ENCODE measurements at places on chromosomes 16 and 17.

GRCh38 chr17:9802294-9802693 is 10.9 kb upstream of the DHRS7C start:
- no peak for DNase-seq

GRCh38 chr17:29138971-29139691 is 41.1 kb downstream of the MYO18A start:
- no peak for DNase-seq

DNA sequence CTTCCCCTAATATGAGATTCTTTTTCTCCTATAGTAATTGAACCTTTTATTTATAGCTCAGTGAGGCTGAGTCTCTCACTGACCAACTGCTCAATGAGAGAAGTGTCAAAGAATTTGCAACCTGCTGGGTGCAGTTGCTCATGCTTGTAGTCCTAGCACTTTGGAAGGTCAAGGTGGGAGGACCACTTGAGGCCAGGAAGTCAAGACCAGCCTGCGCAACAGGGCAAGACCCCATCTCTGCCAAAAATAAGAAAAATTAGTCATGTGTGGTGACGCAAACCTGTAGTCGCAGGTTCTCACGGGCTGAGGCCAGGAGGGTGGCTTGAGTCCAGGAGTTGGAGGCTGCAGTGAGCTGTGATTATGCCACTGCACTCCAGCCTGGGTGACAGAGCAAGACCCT is 30.9 kb upstream of the CRYBA1 start:
- no peak for DNase-seq

DNA sequence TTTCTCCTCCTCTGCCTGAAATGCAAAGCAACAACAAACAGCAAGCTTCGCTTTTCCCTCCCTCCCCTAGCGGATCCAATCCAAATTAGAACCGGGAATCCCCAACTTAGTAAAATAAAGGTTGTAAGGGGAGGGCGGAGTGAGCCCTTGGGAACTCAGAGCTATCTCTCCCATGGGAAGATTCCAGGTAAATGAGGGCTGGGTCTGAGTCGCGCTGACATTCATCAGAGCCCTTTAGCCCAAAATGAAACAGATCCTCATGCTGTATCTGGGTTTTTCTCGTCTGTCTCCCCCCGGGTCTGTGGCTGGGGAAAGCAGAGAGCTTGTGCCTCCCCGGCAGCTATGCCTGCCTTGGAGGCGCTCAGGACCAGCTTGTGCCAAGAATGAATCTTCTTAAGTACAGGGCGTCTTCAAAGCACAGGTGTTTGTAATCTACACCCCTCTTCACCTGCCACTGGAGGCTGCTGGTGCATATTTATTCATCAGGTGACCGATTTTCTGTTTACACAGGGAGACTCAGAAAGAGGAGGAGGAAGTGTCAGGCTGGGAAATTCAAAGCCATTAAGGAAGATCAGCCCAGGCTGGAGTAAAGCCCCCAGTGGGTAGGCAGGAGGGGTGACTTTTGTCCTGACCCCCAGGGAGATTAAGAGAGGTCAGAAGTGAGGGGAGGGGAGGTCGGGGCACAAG is 55.0 kb upstream of the GSE1 start:
- no peak for DNase-seq

DNA sequence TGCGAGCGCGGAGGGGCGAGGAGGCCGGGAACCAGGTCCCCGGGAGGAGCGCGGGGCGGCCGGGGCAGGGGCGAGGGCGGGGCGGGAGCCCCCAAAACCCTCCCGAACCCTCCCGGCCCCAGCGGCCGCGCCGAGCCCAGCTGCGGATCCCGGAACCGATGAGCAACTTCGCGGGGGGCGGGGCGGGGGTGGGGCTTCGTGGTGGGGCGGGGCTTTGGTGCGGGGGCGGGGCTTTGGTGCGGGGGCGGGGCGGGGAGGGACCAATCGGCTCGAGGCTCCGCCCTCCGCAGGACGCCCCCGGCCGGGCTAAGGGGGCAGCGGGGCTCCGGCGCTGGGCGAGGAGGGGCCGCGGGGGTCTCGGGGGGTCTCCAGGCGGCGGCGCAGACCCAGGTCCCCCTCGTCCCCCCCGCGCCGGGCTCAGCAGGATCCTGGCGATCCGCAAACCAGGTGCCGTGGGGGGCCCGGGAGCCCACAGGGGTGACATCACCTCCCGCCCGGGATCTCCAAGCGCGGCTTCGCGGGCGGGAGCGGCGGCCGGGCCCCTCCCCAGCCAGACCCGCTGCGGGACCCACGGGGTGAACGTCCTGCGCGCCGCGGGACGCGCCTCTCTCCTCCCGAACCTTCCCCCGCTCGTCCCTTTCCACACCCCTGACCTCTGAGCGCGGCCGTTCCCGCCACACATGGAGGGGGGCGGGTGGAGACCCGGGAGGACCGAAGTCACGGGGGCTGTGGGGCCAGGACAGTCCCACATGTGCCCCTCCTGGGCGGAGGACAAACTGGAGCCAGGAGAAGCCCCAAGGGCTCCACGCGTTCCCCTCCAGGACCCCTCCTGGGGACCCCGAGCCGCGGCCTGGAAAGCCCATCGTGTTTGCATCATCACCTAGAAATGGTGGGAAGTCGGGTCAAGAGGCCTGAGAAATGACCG is at the start of gene ABR:
Gene ABR (minus strand): TSS at position 164 of the 925 bp plus-strand sequence. CDS start 254 bp downstream, outside the sequence.
- DNase-seq, result peak; percentile 44

GRCh38 chr17:64399071-64399766 is 8.6 kb upstream of the PECAM1 start:
- no peak for DNase-seq

DNA sequence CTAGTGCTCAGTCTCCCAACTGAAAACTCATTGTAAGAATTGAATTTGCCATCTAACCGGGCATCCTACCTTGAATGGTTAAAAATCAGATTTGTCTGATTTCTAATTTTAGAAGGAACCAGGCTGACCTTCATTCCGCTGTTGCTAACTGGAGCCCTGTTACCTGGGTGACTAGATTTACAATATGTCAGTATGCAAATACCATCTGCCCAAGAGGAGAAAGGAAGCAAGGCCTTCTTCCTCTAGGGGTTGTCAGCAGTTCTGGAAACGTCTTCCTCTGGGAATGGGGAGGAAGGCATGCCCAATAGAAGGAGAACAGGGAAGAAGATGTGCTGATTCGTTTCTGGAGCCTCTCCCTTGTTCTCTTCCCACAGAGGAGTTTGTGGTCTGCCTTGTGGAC is 137.9 kb downstream of the PITPNC1 start:
- DNase-seq, result no peak

GRCh38 chr17:8447799-8448198 is 12.1 kb downstream of the NDEL1 start:
- DNase-seq, result no peak

DNA sequence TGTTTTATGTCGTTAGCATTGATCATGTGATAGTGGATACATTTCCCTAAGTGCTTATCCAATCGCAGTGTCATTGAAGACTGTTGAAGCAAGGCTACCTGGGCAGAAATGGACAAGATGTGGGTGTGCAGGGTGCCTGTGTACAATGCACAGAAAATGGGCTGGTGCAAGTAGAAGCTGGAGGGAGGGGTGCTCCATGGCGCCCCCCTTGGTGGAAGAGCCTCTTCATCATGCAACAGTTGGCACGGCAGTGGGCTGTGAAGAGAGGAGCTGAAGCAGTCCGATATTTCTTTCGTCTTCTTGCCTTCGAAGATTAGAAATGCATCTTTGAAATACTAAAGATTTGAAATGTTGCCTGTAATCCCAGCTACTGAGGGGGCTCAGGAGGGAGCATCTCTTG is 100.5 kb downstream of the PLCG2 start:
- no peak for DNase-seq

DNA sequence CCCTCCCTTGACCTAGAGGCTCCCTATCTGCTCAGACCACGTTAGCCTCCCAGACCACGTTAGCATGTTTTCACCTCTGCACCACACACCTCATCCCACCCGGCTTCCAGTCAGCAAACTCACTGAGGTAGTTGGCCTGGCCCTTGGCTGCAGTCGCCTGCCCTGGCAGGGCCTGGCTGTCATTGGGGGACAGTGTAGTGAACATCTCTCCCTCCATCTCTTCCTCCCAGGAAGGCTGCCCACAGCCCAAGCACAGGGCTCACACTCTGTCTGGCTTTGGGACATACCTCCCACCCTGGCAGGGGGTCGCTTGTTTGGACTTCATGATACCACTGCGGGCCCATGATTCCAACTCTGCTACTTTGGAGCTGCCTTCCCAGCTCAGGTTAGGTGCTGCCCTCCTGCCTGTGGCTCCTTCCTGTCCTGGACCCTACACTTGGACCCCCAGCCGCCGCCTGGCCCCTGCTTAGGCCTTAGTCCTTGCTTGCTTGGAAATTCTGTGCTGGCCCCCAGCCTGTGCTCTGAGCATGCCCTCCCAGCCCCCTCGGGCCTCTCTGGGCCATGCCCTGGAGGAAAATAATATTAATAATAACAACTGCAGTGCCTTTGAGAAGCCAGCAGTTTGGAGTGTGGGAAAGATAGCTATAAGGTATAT is 167.7 kb downstream of the COPRS start:
- DNase-seq, result no peak

DNA sequence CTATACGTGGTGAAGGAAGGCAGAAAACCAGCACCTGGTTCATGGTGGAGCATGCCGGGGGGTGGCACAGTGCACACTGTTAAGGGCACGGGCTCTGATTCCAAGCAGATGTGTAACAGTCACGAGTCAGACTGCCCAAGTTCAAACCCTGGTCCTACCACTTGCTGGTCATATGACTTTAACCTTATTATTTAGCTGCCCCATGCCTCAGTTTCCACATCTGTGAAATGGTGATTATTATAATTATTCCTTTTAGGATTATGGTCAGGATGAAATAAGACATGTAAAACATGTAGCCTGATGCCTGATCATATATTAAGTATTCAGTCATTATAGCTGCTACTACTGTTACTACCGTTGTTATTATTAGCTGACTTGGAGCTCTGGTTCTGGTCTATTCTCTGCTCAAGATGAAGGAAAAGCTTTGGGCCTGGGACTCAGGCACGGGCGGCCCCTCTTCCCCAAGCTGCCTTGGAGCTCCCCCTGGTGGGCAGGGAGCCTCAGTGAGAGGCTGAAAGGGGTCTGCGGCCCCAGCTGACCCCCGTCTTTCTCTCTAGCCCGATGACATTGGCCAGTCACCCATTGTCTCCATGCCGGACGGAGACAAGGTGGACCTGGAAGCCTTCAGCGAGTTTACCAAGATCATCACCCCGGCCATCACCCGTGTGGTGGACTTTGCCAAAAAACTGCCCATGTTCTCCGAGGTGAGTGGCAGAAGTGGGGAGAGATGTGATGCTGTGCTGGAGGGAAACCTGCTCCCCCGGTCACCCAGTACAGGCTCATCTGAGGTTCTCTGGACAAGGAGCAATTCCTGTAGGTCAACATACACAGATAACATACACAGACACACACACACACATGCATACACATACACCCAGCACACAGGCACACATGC is 14.0 kb downstream of the NR1D1 start:
- DNase-seq, result peak; percentile 65

GRCh38 chr16:80058214-80058613 is 457.7 kb upstream of the MAF start:
- no peak for DNase-seq

GRCh38 chr16:50618238-50618918 is 62.7 kb downstream of the SNX20 start:
- no peak for DNase-seq

GRCh38 chr16:4692460-4693295 is 684 bp upstream of the NUDT16L1 start:
- DNase-seq, result no peak

DNA sequence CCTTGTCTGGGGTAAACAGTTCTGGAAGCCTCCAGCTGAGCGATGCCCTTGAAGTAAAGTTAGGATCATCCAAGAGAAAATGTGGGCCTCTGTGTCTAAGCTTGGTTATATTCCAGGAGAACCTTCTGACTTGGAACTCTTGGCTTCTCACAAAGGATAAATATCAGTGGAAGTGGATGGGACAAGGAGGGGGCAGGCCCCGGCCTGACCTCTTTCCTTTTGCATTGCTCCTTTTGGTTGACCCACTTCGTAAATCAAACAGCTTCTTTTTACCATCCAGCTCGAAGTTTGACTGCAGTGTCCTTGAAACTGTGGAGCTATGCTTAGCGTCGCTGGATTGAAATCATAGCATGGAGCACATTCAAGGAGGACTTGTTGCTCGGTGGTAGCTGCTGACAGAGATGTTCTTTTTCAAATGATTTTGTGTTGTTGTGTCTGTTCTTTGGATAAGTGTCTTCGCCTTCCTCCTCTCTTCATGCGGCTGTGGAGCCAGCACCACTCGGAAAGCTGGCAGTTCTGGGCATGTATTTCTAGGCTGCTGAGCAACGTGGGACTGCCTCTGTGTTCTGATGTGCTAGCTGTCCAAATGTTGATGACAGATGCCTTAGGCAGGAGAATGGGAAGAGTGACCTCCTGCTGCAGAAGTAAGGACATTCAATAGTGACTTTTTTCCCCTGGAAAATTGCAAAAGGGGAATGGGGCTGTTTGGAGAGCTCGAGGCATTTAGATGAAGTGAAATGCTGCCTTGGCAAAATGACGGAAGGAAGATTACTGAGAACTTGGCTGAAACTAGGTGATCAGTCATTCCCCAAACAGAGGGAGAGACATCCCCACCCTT is 4.5 kb downstream of the MINK1 start:
- DNase-seq, result no peak

DNA sequence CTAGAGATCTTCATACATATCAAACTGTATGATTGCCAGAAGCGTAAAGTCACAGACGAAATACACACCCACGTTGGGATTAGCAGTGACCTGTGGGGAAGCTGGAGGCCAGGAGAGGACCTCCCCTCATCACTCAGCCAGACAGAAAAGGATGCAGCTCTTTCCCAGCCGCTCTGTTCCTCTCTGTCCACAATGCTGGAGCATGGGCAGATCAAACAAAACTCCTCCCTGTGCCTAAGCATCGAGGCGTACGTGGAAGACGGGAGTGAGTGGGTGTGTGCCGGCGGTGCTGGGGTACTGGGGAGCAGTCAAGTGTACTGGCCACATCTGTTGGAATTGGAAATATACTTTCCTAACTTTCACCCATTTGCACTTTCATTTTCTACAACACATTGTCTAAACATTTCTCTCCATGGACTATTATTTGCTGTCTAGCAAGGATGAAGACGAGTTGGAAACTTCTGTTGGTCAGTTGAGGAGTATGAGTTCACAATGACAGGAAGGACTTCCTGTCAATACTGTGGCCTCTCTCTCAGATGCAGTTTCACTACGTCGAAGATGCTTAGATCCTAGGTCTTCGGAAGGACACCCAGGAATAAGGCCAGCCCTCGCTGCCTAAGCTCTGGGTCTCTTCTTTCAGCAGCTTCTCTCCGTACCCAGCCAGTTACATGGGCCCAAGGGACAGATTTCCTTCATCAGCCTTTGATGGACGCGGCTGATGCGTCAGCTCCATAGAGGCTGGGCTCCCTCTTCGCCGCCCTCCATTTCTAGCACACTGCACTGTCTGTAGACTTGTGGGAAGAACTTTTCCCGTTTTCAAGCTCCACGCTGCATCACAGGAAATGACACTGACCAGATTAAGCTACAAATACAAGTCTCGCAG is 30.6 kb upstream of the ENDOV start:
- DNase-seq, result no peak

- no peak for DNase-seq
Measured at GRCh38 chr17:16407911-16408588, 7.3 kb upstream of the TRPV2 start.

GRCh38 chr16:80466024-80466987 is 74.5 kb upstream of the DYNLRB2 start:
- DNase-seq, result peak; percentile 28
